ENCODE measurements at places on chromosomes 3 and 15.

GRCh38 chr3:57006179-57006657 lies 54.2 kb upstream of the SPATA12 start:
- DNase-seq, result no peak

GRCh38 chr15:96046620-96047240 lies 283.8 kb upstream of the NR2F2 start:
- no peak for DNase-seq

GRCh38 chr3:188641076-188641475 lies 487.1 kb downstream of the LPP start:
- no peak for DNase-seq

DNA sequence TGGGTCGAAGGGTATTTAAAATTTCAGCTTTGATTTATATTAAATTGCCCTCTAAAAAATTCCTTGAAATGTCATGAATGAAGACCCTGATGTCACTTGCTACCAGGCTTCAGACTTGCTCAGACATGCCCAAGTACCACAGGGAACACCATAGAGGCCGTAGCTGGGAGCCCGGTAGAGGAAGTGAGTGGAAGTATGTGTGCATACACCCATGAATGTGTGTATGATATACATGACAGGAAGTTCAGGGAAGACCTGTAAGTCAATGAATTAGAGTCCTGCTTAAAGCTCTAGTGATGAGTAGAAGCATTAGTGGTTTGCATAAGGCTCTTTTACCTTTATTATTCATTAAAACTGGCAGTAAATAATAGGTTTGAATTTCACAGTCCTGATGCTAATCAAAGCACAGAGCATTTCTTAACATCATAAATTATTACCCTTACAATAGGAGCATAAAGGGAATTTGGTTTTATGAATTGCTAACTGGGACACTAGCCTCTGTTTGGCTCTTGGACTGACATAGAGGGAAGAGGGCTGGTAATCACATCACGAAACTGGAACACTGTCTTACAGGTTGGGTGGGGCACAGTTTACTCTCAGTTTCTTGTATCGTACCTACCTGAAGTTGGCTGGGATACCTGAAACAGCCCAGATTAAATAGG lies 144.4 kb downstream of the CHST2 start:
- no peak for DNase-seq

GRCh38 chr15:29470794-29471193 lies 201.2 kb upstream of the NSMCE3 start:
- peak; percentile 23 for DNase-seq

DNA sequence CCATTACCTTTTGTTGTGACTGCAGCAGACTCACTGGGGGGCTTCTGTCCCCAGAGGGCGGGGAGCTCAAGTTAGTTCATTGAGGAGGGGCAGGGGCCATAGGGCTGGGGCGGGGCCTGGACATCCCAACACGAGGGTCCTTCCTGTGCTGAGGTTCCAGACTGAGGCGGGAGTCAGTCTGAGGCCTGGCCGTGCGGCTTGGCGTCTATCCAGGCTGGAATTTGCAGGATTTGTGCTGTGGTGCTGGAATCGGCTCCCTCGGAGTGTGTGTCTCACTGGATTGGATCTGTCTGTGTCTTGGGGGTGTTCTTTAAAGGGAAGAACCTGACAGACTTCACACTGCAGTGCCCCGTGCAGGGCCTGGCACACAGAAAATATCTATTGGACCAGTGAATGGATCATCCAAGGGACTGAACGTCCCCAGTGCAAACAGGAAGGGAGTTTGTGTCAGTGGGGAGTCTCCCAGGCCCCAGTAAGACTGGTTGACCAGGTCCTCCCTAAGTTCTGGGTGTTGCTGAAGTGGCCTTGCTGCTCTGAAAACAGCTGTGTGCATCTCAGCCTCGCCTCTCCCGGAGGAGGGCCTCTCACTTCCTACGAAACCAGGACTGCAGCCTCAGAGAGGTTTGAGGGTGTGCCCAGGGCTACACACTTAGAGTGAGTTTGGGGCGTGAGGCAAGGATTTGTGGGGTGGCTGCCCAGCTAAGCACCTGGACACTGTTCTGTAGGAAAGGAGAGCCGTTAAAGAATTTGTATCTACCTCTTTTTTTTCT lies 26.1 kb downstream of the GOLGA6L2 start:
- DNase-seq, result no peak

- no peak for DNase-seq
Measured at GRCh38 chr3:98623572-98624280, 30.3 kb upstream of the CPOX start.

DNA sequence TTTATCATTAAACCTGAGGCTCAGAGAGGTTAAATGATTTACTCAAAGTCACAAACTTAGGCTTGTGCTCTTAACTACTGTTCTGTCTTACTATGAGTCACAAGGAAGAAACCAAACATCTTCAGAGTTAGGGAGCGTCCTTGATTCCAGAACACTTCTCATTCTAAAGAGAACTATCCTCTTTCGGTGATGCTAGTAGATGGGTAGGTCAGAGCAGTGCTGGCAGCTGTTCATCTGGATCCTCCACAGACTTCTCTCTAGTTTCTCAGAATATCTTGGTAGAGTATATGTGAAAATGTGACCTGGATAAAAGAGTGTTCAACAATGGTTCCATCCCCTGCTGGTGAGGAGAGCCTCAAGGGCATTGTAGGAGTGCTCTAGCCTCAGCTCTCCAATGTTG lies 3.3 kb downstream of the ARL6IP5 start:
- peak; percentile 20 for DNase-seq

DNA sequence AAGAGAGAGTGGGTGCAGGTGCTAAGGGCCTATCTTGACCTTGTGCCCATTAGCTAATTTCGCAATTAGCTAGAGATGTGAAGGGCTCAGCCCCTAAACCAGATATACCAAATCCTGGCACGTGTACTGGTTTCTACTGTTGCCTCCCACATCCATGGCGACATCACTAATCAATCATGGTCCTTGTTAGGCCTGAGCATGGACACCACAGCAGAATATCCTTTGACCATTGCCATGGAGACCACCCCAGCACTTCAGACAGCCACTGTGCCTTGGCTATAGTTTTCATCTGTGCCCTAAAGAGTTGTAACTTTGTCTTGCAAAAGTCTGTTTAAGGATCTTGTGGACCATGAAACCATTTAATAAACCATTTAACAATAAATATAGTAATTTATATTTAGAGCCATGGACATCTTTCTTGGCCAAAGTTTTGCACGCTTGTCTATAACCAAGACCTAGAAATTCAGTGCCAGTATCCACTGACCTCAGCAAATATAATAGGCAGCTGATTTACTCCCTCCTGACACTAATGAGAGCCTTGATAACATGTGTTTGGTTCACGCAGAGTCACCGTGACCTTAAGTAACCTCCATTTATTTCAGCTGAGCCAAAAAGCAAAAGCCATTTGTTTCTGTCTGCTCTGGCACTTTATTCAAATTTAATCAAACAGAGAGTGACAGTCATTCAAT lies 43.4 kb downstream of the COLQ start:
- DNase-seq, result no peak

DNA sequence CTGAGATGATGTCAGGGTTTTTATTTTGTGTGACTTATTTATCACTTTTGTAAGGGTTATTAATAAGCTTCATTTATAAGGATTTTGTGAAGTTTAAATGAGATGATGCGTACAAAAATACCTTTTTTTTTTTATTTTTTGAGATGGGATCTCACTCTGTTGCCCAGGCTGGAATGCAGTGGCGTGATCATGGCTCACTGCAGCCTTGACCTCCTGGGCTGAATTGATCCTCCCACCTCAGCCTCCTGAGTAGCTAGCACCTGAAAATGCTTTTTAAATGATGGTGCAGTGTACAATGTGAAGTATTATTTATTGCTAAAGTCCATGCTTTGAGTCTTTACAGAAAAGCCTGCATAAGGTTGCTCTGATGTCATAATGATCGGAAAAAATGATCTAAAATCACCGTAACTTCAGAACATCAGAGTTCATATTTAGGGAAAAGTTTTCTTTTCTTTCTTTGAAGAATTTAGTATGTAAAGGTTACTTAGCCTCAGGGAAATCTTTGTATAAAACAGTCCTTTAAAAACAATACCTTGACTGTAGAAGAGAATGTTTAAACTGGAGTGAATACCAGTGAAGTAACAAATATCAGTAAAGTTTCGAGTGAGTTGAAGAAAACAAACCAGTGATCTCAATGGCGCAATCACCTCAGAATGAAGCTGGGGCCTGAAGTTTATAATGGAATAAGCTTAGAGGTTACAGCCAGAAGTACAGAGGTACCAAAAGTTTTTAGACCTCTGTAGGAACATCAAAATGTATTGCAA lies 29.7 kb downstream of the TCF12 start:
- DNase-seq, result no peak

- no peak for DNase-seq
Measured at GRCh38 chr15:70907784-70908471, 15.3 kb downstream of the LRRC49 start.

DNA sequence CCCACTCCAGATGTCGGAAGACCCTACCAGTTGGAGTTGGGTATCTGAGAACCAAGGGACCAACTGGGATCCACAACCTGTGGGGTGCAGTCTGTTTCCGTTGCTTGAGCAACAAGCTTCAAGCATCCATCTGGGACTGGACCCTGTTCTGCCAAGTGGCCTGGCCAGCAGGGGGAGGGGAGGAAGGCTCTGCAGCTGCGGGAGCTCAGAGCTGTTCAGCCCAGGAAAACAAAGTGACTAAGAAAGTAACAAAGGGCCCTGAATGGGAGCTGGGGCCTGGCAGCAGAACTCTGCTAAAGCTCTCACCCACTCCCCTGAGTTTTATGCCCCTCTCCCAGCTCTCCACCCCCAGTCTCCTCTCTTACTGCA lies 2.7 kb downstream of the TYRO3 start:
- DNase-seq, result no peak

DNA sequence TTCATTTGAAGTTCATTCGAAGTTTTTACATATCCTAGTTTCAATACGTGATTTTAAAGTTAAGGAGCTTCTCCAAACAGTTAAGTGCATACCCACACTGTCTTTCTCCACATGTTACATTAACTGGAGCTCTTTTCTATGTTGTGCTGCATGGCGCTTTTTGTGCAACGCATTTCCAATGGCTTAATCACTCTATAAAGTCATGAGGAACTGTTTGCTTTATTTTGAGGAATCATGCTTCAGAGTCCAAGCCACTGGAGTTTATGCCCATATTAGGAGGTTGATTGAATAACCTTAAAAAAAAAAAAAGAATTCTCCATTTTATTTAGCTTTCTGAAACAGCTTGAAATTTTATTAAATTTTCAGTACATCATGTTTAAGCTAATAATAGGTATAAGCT lies 109.4 kb upstream of the MBNL1 start:
- peak; percentile 17 for DNase-seq

DNA sequence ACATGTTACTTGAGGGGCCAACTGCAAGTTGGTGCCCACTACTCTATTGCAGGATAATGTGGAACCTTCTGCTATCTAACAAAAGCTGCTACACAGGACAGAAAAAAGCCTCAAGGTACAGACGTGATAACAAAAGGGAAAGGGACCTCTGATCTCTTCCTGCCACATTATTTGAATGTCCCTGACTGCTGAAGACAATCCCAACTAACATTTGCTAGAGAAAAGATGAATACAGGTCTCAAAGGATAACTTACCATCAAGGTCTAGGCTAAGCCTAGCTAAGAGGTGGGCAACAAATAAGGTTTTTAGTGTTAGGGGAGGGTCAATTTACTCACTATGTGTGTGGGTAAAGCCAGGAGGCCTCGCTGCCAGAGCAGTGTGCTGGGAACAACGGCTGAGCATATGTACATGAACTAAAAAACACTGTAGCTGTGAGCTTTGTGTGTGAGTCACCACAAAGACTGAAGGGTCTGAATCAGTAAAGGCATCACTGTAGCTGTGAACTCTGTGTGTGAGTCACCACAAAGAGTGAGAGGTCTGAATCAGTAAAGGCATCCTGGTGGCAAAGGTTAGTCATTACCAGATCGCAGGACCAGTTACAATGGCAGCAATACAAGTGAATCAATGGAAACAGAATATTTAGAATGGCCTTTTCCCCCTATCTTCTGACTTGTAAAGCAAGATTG lies 111.7 kb downstream of the LMLN start:
- peak; percentile 14 for DNase-seq

GRCh38 chr3:104911376-104911775 lies 455.3 kb upstream of the ALCAM start:
- DNase-seq, result no peak

DNA sequence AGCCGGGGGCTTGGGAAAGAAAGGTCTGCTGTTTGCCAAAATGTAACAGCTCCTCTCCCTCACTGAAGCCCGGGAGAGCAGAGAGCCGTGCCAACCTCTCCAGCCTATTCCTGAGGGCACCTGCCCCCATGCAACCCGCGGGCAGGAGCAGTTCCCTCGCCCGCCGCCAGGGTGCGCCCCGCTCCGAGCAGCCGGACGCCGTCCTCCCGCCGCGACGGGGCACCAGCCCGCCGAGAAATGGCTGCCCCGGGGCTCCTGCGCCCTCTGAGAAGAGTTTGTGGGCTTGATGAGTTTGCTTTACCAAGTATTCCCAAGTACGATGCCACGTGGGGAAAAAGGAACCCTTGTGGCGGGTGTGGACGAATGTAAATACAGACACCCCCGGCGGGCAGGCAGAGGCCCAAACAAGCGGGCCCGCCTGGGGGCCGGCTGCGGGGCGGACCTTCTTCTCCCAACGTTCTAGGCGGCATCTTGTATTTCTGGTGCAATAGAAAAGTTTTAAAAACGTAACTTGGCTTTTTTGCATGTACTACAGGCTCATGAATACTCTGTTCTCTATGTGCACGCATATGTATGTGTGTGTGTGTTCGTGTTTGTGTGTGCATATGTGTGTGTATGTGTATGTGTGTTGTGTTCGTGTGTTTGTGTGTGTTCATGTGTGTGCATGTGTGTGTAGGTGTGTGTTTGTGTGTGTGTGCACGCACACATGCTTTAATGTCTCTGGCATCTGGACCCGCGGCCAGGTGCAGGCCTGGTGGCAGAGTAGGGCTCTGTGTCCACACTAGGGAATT lies 162.9 kb downstream of the CHSY1 start:
- peak; percentile 43 for DNase-seq

GRCh38 chr3:178010306-178010705 lies 525.9 kb upstream of the KCNMB2 start:
- DNase-seq, result no peak

GRCh38 chr3:145673838-145674237 lies 487.1 kb downstream of the PLOD2 start:
- no peak for DNase-seq

DNA sequence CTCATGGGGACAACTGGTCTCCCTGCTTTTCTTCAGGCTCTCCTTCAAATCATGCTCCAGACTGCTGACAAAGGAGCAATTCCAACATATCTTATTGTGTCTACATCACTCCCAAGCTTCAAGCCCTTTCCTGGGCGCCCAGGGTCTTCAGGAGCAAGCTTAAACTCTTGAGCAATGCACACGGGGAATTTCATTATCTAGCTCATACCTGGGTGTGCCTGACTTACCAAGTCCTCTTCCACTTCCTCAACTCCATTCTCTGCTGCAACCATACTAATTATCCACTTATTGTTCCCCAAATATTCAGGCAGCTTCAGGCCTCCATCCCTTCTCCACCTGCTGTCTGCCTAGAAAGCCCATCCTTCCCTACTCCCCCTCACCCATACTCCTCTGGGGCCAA lies 50.6 kb downstream of the B3GNT5 start:
- DNase-seq, result peak; percentile 72

GRCh38 chr3:61278713-61279112 lies 27.5 kb upstream of the FHIT start:
- no peak for DNase-seq

GRCh38 chr3:69723389-69723788 lies 15.9 kb upstream of the MITF start:
- no peak for DNase-seq
